Left ventricle myocardium inferior (tissue), 1 donor: ENCODE measurements at places on chromosomes 5 and 9.

DNA sequence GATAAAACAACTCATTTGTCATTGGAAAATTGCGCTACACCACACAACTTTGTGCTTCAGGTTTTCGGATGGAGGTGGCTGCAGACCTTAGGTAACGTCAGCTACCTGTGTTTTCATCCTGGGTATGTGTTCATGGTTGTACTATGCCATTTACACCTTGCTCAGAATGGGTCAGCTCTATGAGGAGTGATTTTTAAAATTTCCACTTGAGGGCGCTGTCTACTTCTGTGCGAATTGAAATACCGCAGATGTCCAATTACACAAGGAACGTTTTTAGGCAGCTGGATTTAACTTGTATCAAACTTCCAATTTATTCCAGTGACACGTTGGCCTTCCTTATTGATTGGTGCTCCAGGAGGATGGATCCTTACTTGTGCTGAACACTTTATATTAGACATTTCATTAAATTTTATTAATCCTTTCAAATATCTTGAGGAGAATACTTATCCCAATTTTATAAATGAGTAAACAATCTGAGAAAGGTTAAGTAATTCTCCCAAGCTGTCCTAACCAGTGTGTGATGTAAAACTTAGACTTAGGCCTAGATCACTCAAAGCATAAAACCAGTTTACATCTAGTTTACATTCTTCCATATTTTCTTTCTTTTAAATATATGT lies 23.4 kb downstream of the DMRTA1 start:
- peaks cover 5% of the 10 kb centered on the region for H3K27me3 ChIP-seq
- H3K36me3 ChIP-seq = no peaks in the 10 kb centered on the region
- H3K4me3 ChIP-seq = no peak overlapping the region
- no peak overlapping the region for H3K27ac ChIP-seq
- DNase-seq = no peak

GRCh38 chr5:172541773-172542136 lies 87.4 kb upstream of the SH3PXD2B start:
- no peaks in the 10 kb centered on the region for H3K36me3 ChIP-seq
- no peak overlapping the region for H3K4me3 ChIP-seq
- H3K4me1 ChIP-seq = peaks cover 15% of the 10 kb centered on the region
- H3K27me3 ChIP-seq = no peaks in the 10 kb centered on the region
- DNase-seq = no peak
- H3K27ac ChIP-seq = no peak overlapping the region

DNA sequence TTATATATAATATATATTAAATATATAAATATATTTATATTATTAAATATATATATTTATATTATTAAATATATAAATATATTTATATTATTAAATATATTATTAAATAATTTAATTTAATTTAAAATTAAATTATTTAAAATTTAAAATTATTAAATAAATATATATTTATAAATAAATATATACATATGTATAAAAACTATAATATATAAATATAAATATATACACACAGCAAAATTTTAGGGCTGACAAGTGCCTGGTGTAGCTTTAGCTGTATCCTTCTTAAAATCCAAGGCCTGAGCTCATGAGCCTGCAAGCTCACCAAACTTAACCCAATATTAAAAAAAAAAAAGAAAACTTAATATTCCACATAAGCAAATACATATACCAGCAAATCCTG lies 53.2 kb downstream of the UBAP2 start:
- no peak for DNase-seq
- H3K36me3 ChIP-seq = peaks cover 38% of the 10 kb centered on the region
- H3K4me1 ChIP-seq = peaks cover 3% of the 10 kb centered on the region

DNA sequence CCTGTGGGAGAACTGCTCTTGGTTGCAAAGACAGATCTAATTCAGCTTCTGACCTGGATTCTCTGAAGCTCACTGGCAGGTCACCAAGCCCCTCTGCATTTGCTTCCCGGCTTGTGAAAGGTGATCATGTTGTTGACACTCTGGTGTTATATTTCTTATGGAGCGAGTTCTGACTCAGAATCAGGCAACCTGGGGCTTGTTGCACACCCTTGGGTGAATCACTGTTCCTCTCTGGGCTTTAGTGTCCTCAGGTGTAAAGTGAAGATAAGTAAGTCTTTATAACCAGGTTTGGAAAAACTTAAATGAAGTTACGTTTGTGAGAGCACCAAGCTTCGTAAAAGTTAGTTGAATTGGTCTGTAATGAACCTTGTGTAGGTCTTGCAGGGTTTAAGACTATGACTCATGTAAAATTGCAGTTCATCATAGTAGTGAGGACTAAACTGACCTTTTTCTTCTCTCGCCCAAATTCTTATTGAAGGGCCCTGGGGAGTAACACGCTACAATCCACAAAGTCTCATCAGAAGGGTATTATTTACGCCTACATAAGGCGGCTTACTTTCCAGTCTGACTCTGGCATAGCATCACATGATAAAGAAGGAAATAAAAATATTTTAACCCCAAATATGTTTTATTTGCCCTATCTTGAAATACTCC lies 218.6 kb downstream of the TMEM38B start:
- H3K4me1 ChIP-seq = peaks cover 13% of the 10 kb centered on the region
- no peaks in the 10 kb centered on the region for H3K36me3 ChIP-seq
- H3K4me3 ChIP-seq = no peak overlapping the region
- no peak overlapping the region for H3K27ac ChIP-seq
- H3K27me3 ChIP-seq = no peaks in the 10 kb centered on the region
- DNase-seq = no peak

DNA sequence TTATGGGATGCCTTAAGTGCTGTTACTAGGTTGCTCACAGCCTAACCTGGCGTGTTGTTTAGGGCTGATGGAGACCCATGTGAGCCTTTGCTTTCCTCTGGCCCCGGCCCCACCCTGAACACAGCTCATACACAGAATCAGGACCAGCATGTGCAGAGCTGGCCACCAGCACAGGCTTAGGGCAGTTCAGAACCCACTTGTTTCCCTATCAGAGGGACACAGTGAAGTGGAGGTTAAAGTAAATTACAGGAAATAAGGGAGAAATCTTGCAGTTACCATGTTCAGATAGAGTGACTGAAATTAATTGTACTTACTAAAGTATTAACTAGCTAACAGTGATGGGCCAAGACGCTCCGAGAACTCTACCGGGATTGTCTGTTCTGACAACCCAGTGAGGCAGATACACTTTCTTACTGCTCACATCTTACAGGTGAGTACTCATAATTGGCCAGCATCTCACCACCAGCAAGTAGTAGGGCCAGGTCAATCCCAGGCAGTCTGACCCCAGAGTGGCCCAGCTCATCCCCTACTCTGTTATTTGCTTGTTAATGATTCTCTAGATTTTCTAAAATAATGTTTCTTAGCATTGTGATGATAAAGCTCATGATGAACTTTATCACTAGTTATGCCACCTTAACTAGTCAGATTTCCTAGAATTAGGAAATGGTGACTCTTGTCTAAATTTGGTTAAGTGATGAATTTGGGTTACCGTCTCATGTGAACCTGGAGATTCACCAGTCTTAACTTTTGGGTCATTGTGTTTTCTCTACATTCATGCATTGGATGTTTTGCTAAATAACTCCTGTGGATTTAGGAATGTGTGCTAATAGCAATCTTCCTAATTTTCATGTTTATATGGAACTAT lies 15.4 kb downstream of the CCT5 start:
- no peaks in the 10 kb centered on the region for H3K27me3 ChIP-seq
- DNase-seq = no peak
- H3K36me3 ChIP-seq = peaks cover 56% of the 10 kb centered on the region
- H3K27ac ChIP-seq = no peak overlapping the region
- no peaks in the 10 kb centered on the region for H3K4me1 ChIP-seq
- H3K4me3 ChIP-seq = no peak overlapping the region

DNA sequence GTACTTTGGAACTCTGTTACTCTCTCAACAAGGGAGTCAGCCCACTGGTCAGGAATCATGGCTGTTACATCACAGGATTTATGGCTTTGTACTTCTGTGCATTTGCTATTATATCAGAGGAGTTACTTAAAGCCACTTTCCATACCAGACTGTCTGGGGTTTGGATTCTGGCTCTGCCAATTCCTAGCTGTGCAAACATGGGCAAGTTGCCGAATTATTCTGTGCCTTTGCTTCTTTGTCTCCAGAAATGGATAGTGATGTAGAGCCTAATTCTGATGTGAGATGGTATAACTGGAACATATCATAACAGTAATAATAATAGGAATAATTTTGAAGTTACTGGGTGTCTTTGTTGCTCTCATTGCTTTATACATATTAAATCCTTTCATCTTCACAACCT lies 1047.3 kb upstream of the SEMA6A start:
- no peaks in the 10 kb centered on the region for H3K36me3 ChIP-seq
- H3K27me3 ChIP-seq = no peaks in the 10 kb centered on the region
- no peak overlapping the region for H3K27ac ChIP-seq
- DNase-seq = no peak
- no peaks in the 10 kb centered on the region for H3K4me1 ChIP-seq
- no peak overlapping the region for H3K4me3 ChIP-seq

DNA sequence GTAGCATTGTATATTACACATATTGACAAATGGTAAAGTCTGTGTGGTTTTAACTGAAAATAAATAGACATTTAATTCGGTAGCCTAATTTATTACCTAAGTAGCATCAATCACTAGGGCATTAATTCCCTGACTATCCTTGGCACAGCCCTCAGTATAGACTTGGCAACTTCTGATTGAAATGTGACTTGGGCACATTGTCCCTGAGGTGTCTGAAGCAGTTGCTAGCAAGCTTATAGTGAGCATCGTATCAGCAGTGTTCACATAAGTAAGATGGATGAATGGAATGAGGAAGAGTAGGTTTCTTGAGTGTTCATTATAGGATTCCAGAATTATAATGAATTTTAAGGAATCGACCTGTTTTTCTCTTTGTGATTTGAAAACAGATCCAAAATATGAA lies 16.1 kb downstream of the LURAP1L start:
- no peak for DNase-seq
- H3K27me3 ChIP-seq = no peaks in the 10 kb centered on the region
- no peak overlapping the region for H3K4me3 ChIP-seq
- H3K27ac ChIP-seq = no peak overlapping the region
- peaks cover 22% of the 10 kb centered on the region for H3K4me1 ChIP-seq

GRCh38 chr5:135491552-135492318 lies 39.6 kb upstream of the TIFAB start:
- peaks cover 30% of the 10 kb centered on the region for H3K4me1 ChIP-seq
- no peak for DNase-seq
- no peaks in the 10 kb centered on the region for H3K36me3 ChIP-seq
- H3K27ac ChIP-seq = no peak overlapping the region

DNA sequence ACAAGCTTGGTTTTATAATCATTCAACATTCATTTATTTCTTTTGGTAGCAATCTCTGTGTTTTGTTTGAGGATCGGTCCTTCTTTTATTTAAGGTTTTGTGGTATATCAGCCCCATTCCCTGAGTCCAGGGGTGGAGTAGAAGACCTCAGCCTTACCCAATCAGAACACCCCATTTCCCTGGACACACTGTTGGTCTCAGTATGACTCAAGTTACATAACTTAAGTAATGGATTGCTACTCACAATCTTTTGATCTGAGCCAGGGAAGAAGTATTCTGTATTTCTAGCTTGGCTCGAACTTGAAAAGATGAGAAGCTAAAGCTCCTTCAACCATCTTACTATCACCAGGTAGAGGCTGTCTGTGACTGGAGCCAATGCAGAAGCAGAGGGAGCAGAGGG lies 175.2 kb upstream of the HAPLN1 start:
- no peaks in the 10 kb centered on the region for H3K36me3 ChIP-seq
- no peaks in the 10 kb centered on the region for H3K27me3 ChIP-seq
- H3K4me1 ChIP-seq = no peaks in the 10 kb centered on the region
- no peak for DNase-seq
- H3K27ac ChIP-seq = no peak overlapping the region

GRCh38 chr9:89690334-89690912 lies 85.6 kb downstream of the GADD45G start:
- H3K36me3 ChIP-seq = no peaks in the 10 kb centered on the region
- peaks cover 16% of the 10 kb centered on the region for H3K4me1 ChIP-seq

- no peak overlapping the region for H3K4me3 ChIP-seq
- H3K27me3 ChIP-seq = no peaks in the 10 kb centered on the region
- no peak overlapping the region for H3K27ac ChIP-seq
- no peaks in the 10 kb centered on the region for H3K4me1 ChIP-seq
These were observed 53.1 kb upstream of the ERBIN start for GRCh38 chr5:65873181-65873750.

DNA sequence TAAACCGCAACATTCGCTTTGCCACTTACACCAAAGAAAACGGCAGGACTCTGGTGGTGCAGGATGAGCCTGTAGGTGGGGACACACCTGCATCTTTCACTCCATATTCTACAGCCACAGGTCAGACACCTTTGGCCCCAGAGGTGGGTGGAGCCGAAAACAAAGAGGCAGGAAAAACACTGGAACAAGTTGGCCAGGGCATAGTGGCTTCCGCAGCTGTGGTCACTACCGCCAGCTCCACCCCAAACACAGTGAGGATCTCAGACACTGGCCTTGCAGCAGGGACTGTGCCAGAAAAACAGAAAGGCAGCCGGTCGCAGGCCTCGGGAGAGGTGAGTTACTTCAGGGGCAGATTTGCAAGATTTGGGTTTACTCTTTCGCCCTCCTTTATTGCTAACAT lies 33.8 kb downstream of the KDM3B start:
- no peaks in the 10 kb centered on the region for H3K27me3 ChIP-seq
- peaks cover 15% of the 10 kb centered on the region for H3K4me1 ChIP-seq
- no peak overlapping the region for H3K4me3 ChIP-seq
- peak overlapping the region; percentile 22 for H3K27ac ChIP-seq
- DNase-seq = no peak

DNA sequence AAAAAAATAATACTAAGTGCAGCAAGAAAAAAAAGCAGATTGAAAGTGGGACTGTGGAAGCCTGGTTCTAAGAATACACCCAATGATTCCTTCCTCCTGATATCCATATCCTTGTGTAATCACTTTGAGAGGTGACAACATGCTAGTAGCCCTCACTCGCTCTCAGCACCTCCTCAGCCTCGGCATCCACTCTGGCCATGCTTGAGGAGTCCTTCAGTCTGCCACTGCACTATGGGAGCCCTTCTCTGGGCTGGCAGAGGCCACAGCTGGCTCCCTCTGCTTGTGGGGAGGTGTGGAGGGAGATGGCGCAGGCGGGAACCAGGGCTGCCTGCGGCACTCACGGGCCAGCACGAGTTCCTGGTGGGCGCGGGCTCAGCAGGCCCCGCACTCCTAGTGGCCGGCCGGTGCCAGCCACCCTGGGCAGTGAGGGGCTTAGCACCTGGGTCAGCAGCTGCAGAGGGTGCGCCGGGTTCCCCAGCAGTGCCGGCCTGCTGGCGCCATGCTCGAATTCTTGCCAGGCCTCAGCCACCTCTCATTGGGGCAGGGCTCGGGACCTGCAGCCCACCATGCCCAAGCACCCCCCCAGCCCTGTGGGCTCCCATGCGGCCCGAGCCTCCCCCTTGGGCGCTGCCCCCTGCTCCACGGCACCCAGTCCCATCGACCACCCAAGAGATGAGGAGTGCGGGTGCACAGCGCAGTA lies 24.5 kb upstream of the SELENOP start:
- no peak for DNase-seq
- H3K36me3 ChIP-seq = no peaks in the 10 kb centered on the region
- H3K27ac ChIP-seq = no peak overlapping the region
- no peaks in the 10 kb centered on the region for H3K27me3 ChIP-seq
- peaks cover 16% of the 10 kb centered on the region for H3K4me1 ChIP-seq

- DNase-seq = no peak
- peaks cover 20% of the 10 kb centered on the region for H3K4me1 ChIP-seq
- no peak overlapping the region for H3K27ac ChIP-seq
- H3K36me3 ChIP-seq = no peaks in the 10 kb centered on the region
- no peak overlapping the region for H3K4me3 ChIP-seq
These were observed 29.7 kb downstream of the SARDH start for GRCh38 chr9:133708246-133709014.
